ENCODE measurements at places on chromosomes 5 and 9.

DNA sequence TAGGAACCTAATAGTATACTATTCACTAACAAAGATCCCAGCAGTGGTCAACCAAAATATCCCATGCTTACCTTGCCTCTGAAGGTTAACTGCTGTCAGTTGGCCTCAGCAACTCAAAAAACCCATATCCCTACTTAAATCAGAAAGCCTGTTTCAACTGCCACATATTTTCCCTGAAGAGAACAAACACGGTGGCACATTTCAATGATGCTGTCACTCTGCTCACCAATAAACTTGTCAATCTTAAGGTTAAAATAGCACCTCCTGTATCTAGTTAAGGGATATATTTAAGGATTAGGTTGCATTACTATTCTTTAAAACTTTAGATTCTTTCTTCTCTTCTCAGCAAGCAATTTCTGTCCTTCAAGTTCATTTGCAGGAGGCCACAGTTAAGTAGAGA lies 986.9 kb downstream of the CDH18 start:
- no peak for DNase-seq

GRCh38 chr5:17817990-17818389 lies 183.7 kb downstream of the TAF11L14 start:
- DNase-seq = peak; percentile 64

- no peak for DNase-seq
These were observed 110.1 kb downstream of the SPOCK1 start for GRCh38 chr5:137389042-137389441.

- peak; percentile 63 for DNase-seq
These were observed 543 bp upstream of the ANKRD33B start for GRCh38 chr5:10563110-10563944.

DNA sequence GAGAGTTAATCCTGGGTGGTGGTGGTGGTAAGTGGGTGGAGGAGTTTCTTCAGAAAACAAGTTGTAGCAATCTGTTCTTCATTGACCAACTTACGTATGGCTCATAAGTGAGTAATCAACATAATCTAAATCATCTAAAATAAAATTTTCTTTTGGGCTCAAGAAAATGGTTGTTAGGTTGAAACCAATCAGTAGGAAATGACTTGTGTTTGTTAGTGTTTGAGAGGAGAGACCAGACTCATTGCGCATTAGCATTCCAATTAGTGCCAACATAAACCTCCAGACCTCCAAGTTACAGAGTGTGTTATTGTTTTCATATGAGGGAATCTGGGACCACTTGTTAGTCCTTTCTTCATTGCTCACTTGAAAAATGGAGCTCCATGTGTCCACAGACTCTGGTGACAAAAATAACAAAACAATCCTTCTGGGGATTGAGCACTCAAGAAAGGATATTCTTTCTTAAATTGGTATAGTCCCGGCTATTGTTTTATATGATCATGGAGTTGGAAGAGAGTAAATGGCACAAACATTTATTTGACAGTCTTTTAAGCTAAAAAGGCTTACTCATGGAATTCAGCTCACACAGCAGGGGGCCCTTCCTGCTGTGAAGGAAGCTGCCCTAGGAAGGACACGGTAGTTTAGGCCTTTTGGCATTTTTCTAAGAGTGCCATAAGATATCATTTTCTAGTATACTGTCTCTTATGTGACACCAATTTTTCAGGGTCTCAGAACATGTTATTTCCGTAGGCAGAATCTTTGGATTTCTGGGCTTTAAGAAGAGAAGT lies 441.1 kb downstream of the EBF1 start:
- DNase-seq = peak; percentile 25

DNA sequence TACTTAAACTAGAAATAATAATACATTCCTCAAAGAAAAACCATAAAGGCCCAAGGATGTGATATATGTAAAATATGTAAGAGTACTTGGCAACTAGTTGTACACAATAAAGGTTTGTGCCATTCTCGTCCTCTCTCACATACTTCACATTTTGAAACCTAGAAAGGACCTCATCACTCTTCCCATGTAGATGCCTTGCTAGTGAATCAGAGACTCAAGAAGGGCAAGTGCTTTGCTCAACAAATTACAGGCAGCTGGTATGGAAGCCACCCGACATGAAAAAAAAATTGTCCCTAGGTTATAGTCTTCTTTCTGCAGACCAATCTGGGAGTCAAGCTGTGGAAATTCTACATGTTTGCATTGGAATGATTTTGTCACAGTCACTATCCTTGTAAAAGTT lies 31.7 kb downstream of the ADRB2 start:
- peak; percentile 8 for DNase-seq

- DNase-seq = no peak
These were observed 592.8 kb downstream of the CSNK1G3 start for GRCh38 chr5:124104821-124105220.

DNA sequence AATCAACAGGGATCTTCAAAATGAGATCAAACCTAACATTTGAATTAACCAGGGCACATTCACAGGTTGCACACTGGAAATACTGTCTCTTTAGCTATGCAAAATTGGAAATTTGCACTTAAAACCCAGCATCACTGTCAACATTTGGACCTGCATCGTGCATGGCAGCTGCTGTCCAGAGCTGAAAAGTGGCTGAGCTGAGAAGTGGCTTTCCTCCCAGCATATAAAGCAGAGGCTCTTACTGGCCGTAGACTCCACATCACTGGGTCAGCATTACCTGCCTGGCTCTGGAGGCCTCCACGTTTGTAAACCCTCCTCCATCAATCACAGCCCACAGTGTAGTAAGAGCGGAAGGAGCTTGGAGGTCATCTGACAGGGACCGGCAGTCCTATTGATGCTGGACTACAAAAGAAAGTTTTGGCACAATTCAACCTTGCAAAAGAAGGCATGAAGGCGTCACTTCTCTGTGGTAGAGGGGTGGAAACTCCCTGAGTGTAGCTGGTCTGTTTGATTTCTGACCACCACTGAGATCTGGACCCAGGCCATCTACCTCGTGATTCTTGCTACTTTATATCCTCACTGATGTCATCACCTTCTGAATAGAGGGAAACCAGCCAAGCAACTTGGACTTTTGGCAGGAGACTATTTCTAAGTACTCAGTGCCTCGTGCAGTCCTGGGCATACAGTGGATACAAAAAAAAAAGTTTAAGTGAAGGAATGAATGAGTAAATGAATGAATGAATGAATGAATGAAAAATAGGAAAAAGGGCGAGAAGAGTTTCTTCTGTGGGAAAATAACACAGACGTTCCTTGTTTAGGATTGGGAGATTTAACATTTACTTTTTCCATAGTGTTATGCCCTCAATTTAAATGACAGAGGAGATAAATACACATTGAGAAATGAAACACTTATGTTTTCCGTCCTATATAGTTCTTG lies 14.8 kb downstream of the RASEF start:
- peak; percentile 55 for DNase-seq

DNA sequence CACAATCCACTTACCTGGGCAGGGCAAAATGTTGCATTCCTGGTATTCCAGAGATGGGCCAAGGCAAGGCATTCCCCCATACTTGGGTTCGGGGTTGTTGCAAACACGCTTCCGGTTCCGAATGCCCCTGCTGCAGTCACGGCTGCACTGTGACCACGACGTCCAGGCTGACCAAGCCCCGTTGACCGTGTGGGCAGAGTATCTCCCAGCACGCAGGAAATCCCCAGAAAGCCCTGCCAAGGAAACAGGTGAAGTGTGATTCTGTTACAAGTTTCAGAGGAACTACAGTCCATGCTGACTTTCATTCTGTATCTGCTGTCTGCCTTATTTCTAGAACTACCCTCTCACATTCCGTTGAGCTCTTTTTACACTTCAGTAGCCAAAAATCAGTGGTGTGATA lies 483.0 kb downstream of the SEMA5A start:
- no peak for DNase-seq

GRCh38 chr9:137485343-137486140 lies 26.4 kb upstream of the NSMF start:
- no peak for DNase-seq

Data from iris pigment epithelial cell (primary cell).